ENCODE measurements at places on chromosomes 11 and 22.

DNA sequence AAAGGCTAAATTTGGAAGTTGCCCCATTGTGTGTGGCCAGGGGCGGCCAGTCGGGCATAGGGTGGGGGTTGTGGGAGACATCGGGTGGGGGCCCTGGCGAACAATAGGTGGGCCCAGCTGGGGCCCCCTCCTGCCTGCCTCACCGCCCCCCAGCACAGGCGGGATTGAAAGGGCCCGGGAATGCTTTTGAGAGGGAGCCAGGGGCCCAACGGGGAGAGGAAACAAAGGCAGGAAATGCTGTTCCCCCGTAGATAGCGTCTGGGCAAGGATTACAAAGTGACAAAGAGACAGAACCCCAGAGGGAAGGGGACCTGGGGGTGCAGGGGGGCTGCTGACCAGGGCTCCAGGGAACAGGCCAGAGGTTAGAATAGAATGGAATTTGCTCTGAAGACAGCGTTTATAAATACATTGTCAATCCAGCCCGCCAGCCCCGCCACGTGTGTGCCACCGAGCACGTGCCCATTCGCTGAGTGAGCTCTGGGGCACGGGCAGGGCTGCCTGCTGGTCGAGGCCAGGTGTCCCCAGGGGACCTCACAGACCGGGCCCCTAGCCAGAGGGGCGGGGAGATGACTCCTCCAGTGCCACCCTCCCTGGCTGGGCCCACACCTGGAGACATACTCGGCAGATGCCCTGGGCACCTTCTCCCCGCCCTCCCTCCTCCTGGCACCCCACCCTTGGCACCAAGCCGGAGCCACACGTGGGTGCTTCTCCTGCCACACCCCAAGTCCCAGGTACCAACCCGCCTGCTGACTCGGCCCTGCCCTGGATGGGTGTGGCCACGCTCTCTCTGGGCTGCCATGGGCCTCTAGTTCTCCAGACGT lies 9.7 kb downstream of the PDGFB start:
- DNase-seq = no peak

GRCh38 chr11:19429108-19429760 lies 188.5 kb upstream of the E2F8 start:
- no peak for DNase-seq

DNA sequence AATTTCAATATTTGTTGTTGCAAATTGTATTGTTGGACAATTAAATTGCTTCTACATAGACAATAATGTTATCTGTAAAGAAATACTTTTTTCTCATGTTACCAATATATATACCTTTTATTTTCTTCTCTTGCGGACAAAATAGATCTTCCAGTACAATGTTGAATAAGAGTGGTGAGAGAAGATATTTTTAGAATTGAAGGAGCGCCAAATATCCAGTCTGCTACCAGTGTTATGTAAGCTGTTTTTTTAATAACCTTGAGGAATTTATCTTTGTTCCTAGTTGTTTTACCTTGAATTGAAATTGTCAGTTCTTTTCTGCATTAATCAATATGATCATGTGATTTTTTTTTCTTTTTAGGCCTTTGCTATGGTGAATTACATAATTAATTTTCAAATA lies 1702.5 kb upstream of the RAG2 start:
- no peak for DNase-seq

GRCh38 chr22:35195821-35196220 lies 61.5 kb upstream of the HMGXB4 start:
- DNase-seq = no peak

DNA sequence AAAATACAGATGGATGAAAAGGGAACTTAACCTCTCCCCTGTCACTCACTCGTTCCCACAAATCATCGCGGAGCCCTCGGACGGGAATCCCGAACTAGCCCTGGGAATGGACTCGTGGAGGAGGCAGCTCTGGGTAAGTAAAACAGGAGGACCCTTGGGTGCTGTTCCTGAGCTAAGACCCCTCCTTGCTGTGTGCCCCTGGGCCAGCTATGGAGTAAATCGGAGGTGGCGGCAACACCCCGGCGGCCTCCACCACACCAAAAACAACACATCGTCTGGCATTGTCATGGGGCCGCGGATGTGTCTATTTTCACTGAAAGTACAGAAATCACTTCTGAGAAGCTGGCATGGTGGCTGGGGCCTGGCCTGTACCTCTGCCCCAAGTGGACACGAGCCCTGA lies 12.1 kb downstream of the CPT1A start:
- no peak for DNase-seq

DNA sequence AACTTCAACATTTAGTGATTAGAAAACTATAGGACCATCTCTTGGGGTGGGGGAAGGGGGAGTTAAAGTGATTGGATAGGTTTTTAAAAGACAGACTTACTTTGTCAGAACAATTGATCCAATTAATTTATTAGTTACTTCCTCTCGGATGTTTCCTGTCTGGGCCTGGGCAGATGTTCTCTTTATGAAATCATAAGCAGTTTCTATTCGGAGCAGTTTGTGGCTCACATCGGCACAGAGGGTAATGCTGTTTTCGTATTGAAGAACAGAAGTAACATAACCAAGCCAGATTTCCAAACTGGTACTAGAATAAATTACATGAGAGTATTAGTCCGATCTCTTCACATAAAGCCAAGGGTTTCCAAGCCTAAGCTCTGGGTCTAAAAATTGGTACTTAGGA lies 20.6 kb downstream of the PIWIL3 start:
- no peak for DNase-seq

GRCh38 chr11:114178656-114179055 lies 117.5 kb upstream of the NNMT start:
- DNase-seq = no peak

- no peak for DNase-seq
These were observed 23.3 kb upstream of the FAM181B start for GRCh38 chr11:82756765-82757639.

- DNase-seq = no peak
These were observed 16.0 kb upstream of the PRG2 start for GRCh38 chr11:57406337-57406904.

GRCh38 chr11:73410627-73411026 lies 34.4 kb downstream of the RELT start:
- DNase-seq = no peak

- DNase-seq = no peak
These were observed 75.8 kb downstream of the NAV2 start for GRCh38 chr11:19788435-19788834.

- no peak for DNase-seq
These were observed 97.0 kb upstream of the LDLRAD3 start for GRCh38 chr11:35846874-35847273.

DNA sequence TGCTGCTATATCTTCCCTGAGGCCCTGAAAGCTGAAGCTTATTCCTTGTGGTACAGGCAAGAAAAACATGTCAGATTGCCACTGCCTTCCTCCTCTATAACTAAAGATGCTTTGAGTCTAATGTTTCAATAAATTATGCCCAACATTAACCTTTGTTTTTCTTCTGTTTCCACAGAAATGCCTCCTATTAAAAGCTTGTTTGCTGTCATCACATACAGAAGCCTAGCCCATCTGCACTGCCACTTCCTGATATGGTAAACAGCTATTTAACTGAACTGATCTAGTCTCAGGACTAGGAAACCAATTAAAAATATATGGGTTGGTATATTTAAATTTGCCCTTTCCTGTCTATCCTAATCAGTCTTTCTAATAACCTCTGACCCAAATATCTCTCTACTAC lies 17.1 kb upstream of the CRTAM start:
- no peak for DNase-seq

DNA sequence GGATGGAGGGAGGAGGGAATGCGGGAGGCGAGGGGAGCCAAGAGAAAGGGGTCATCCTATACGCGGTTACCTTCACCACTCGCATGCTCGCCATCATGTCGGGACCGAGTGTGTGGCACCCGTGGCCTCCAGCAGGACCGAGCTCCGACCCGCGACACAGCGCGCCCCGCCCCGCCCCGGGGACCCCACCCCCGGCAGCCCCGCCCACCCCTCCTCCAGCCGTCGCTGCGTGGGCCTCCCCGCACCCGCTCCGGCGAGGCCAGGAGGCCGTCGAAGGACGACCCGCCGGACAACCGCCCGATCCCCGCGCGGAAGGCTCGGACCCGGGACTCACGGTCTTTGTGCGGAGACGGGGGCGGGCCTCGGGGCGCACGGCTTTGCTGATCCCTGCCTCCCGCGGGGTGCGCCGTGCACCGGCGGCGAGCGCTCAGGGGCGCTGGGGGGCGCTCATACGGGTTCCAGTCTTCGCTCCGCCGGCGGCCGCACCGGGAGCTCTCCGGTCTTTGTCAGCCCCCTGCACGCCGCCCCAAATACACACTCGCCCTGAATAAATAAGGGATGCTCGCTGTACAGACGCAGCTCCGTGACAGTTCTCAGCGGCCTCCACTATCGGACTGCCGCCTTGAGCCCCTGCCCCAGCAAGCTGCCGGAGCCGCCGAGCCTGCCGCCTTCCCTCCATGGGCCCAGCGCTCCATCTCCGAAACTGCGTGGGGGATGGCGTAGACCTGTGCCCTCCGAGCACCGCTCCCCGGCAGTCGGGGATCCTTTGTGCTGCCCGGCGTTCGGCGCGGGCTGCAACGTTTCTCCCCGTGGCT lies at the start of gene UBE2L6:
Gene UBE2L6 (minus strand): TSS at position 158 of the 815 bp plus-strand sequence. CDS start 61 bp downstream, at position 97.
- peak; percentile 56 for DNase-seq

DNA sequence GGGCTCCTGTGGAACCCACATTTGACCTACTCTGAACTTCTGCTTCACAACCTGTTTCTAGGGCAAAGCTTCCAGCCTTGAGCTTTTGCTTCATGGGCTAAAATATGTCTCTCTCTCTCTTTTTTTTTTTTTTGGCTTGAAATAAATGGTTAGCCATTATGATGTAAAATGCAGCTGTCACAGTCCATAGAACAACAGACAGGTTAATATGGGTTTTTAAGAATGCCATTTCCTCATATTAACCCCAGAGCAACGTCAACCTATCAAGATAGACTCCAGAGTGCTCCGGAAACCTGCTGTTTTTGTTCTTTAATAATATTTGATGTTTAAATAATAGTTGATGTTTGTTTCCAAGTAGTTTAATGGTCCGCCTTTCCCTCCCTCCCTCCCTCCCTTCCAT lies 285.6 kb downstream of the TENM4 start:
- DNase-seq = no peak

- DNase-seq = no peak
These were observed 95.5 kb downstream of the RPL27A start for GRCh38 chr11:8777907-8778767.

DNA sequence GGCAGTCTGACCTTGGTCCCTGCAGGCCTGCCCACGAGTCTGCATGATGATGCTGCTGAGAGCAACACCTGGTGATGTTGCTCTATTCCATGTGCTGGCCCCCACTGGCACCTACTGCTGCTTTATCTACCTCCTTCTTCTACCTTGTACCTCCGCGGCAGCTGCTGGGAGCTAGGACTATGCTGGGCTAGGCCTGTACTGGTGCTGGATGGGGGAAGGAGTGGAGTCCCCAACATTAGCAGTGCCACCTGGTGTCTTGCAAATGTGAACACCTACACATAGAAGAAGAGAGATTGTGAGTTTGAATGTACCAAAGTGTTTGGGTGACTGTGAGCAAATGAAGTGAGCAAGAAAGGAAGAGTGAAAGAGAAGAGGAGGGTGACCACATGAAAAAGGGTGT lies 30.5 kb downstream of the PTPN5 start:
- DNase-seq = no peak

- DNase-seq = no peak
These were observed 174.7 kb upstream of the B3GAT1 start for GRCh38 chr11:134586726-134587125.

DNA sequence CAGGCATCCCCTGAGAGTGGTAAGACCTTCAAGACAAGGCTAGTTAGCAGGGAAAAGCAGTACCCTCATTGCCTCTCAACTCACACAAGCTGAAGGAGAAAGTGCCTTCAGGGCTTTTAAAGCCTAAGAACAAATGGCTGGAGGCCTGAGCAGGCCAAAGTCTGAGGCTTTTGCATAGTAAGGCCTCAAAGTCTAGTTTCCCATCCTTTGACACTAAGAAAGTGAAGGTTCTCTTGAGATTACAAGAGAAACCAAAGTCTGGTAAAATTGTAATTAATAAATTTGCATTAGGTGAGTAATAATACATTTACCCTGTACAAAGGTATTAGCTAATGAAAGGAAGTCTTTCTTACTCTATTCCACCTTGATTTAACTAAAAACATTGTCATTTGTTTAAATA lies 47.0 kb upstream of the CCDC89 start:
- DNase-seq = no peak

- DNase-seq = no peak
These were observed 107.7 kb upstream of the B3GAT1 start for GRCh38 chr11:134519788-134520187.

- DNase-seq = peak; percentile 13
These were observed 591.2 kb downstream of the OPCML start for GRCh38 chr11:132941024-132941646.

- no peak for DNase-seq
These were observed 593.2 kb upstream of the CCDC179 start for GRCh38 chr11:23453522-23453921.

GRCh38 chr11:44750551-44751465 lies 24.0 kb downstream of the TSPAN18 start:
- DNase-seq = no peak

- DNase-seq = peak; percentile 72
These were observed 70.1 kb downstream of the PDE3B start for GRCh38 chr11:14713496-14714244.

GRCh38 chr11:1300569-1301187 lies 8.8 kb downstream of the TOLLIP start:
- no peak for DNase-seq

GRCh38 chr11:64004590-64004984 lies 18.3 kb downstream of the OTUB1 start:
- DNase-seq = no peak

DNA sequence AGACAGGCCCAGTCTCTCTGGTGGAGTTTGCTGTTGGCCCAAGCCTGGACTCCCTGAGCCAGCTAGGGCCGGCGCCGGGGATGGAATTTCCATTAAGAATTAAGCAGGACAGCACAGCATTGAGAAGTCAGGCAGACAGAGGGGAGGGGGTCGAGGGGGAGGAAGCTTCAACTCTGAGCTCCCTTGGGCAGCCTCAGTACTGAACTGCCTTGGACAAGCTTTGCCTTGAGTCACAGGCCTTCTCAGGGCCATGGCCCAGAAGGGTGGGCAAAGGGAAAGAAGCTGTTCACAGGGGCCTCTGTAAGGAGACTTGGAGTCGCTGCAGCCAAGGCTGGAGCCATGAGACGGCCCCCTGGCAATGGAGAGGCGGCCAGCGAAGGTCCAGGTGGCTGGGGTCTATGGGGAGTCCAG lies 2.6 kb upstream of the INSC start:
- DNase-seq = no peak

DNA sequence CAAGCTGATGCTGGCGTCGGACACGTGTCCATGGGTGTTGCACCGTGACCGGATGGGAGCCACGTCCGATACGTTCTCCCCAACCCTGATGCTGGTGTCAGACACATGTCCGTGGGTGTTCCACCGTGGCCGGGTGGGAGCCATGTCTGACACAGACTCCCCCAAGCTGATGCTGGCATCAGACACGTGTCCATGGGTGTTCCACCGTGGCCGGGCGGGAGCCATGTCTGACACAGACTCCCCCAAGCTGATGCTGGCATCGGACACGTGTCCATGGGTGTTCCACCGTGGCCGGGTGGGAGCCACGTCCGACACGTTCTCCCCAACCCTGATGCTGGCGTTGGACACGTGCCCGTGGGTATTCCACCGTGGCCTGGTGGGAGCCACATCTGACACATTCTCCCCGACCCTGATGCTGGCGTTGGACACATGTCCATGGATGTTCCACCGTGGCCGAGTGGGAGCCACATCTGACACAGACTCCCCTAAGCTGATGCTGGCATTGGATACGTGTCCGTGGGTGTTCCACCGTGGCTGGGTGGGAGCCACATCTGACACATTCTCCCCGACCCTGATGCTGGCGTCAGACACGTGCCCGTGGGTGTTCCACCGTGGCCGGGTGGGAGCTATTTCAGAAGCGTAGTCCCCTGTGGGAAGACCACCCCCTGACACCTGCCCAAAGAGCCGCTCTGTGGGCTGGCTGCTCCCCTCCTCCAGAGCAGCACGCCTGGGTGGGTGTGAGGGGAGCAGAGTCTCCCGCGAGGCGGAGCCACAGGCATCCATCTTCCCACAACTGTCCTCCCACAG lies 20.0 kb downstream of the SELENOO start:
- no peak for DNase-seq
